ENCODE measurements at places on chromosomes 13 and 19. TPM values are rescaled to one million over a fixed set of nuclear protein-coding genes. Genes with fewer than 3 reads are reported as not detected.

- peak; percentile 79 for DNase-seq
These were observed 7.5 kb upstream of the LRFN1 start for GRCh38 chr19:39328046-39328705.

DNA sequence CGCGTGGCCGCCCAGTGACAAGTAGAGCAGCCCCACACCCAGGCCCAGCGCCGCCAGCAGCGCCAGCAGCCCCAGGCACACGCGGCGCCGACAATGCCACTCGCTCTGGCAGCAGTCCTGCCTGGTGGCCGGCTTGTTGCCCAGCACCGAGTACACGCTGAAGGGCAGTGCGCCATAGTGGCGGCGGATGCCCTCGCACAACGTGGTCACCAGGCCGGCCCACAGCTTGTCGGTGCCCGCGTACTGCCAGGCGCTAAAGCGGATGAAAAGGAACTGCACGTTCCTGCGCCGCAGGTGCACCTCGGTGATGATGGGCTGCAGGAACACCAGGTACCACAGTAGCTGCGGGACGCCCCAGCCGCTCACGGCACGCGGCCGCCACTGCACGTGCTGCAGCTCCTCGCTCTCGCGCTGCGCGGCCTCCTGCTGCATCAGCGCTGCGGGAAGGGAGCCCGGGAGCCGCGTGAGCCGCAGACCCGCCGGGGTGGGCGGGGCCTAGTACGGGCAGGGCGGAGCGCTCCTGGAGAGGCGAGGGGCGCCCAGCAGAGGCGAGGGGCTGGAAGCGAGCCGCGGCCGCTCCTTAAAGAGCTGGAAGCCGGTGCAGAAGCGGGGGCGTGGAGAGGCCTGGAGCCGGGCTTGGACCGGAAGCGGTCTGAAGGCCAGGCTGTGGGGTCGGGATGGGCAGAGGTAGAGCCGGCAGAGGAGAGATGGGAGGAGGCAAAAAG, 7.3 kb downstream of the NKPD1 start:
- DNase-seq: no peak

Gene ZNF793
- not detected for total RNA-seq

- peak; percentile 23 for DNase-seq
These were observed 241.3 kb downstream of the DACH1 start for GRCh38 chr13:71625694-71626093.

DNA sequence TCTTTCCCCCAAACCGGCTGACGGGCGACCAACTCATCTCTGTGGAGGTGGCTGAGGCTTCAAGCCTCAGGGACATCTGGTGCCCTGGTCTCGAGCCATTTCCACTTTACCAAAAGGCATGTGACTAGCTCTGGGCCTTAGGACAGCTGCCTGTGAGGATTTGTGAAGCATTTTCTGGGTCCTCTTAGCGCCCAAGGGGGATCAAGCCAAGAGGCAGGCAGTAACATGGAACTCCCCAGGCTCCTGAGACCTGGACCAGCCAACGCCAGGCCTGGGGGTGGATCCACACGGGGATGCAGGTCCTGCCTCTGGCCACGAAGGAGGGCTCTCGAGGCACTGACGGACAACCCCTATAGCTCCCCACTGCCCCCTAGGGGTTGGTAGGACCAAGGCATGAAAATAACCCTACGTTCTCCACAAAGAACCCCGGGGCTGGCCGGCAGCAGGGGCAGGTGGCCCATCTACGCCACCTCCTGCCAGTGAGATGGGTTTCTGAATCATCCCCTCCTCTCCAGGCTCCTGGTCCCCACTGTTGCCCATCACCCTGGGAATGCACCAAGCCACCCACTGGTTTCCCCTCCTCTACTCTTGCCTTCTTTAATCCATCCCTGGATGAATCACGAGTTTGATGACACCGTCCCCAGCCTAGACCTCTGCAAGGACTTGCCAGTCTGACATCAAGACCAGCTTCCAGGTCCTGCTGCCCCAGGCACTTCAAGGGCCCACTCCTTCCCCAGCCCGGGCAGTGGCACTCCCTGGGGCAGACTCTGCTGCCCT, 7.0 kb upstream of the MYDGF start:
- DNase-seq: peak; percentile 53

DNA sequence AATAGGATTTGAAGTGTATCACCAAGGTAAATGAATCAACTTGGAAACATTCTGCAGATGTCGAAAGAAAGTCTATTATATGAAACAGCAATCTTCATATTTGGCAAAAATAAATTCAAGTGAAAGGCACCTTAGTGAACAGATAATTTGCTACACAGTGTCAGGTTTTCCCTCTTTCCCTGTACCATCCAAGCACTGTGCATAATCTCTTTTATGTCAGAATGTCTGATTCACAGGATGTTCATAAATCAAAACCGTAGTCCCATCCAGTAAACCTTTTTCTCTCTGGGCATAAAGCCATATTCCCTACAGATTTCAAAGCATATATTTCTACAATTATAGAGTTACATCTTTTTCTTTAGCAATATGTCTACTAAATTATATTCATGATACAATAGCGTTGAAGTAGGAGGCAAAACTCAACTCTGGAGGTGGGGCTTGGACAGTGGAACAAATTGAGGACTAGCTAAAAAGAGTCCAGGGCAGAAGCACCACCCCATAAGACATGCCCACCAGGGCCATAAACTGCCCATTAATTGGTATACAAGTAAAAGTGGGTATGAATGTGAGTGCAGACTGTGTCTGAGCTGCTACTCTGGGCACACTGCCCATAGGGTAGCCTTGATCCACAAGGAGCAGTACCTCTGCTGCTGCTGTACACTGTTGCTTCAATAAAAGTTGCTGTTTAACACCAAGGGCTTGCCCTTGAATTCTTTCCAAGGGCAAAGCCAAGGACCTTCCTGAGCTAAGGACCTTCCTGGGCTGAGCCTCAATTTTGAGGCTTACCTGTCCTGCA, 72.1 kb upstream of the MYCBP2 start:
- peak; percentile 24 for DNase-seq

- no peak for DNase-seq
These were observed 52.4 kb upstream of the SOX21 start for GRCh38 chr13:94764576-94765321.

- DNase-seq: no peak
These were observed 5.0 kb downstream of the RNF113B start for GRCh38 chr13:98171900-98172589.

Gene C1QTNF9B
- 0.23 TPM for total RNA-seq

- DNase-seq: no peak
These were observed 260.9 kb downstream of the DCT start for GRCh38 chr13:94218537-94218936.

DNA sequence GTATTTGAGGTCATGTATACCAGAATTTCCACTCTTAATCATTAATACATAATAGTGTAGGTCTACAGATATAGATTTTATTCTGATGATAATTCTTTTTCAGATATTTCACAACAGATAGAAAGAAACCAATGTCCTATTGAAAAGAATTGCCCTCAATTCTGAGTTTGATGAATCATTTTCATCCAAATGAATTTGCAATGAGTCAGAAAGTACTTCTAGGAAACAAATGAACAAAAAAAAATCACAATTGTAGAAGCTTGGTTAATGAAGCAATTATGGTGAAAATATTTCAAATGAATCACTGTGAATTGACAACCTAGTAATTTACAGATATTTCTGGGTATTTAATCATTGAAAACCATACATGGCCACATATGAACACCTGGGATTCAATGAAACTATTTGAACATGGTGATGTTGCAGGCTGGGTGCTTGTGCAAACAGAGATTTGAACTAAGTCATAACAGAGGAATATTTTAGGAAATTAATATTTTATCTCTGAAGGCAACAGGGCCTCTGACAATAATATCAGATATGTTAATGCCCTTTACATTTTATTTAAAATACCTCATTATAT, 360.9 kb downstream of the SLITRK5 start:
- DNase-seq: peak; percentile 45

Gene KLK4
- not detected for total RNA-seq

GRCh38 chr13:32851083-32852069, 164.8 kb upstream of the KL start:
- no peak for DNase-seq

- DNase-seq: no peak
These were observed 91.1 kb upstream of the SOX1 start for GRCh38 chr13:111975539-111976473.

Gene STOML3
- not detected for total RNA-seq

- DNase-seq: peak; percentile 34
These were observed at the start of gene TMEM272 for GRCh38 chr13:51844862-51845573. Gene TMEM272, minus strand, starts transcription at chr13:51845177. Its CDS starts 6,647 bp downstream, at chr13:51838530.

- DNase-seq: peak; percentile 48
These were observed 9.6 kb upstream of the TIMM44 start for GRCh38 chr19:7953060-7953459.

GRCh38 chr13:97266332-97266731, 44.2 kb downstream of the MBNL2 start:
- no peak for DNase-seq

DNA sequence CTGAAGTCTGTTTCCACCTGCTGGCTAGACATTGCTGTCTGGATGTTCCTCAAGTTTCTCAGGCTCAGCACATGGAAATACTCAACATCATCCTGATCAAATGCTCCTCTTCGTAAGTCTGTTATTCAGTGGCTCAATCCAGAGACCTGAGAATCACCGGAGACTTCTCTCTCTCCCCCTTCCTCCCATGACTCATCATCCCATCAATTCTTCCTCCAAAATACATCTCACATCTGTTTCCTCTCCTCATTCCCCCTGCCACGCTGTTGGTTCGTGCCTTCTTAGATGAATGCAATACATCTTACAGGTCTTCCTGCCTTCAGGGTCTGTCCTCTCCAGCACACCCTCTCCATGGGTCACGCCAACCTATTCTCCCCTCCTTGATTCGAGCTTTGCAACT, 7.4 kb upstream of the RXFP2 start:
- DNase-seq: no peak

Gene C19orf67
- not detected for total RNA-seq

- DNase-seq: no peak
These were observed 5.4 kb downstream of the MED25 start for GRCh38 chr19:49823472-49823871.

- peak; percentile 61 for DNase-seq
These were observed 96.1 kb upstream of the MBNL2 start for GRCh38 chr13:97125810-97126738.

- DNase-seq: peak; percentile 86
These were observed 180.6 kb downstream of the COG6 start for GRCh38 chr13:39836038-39836437.

DNA sequence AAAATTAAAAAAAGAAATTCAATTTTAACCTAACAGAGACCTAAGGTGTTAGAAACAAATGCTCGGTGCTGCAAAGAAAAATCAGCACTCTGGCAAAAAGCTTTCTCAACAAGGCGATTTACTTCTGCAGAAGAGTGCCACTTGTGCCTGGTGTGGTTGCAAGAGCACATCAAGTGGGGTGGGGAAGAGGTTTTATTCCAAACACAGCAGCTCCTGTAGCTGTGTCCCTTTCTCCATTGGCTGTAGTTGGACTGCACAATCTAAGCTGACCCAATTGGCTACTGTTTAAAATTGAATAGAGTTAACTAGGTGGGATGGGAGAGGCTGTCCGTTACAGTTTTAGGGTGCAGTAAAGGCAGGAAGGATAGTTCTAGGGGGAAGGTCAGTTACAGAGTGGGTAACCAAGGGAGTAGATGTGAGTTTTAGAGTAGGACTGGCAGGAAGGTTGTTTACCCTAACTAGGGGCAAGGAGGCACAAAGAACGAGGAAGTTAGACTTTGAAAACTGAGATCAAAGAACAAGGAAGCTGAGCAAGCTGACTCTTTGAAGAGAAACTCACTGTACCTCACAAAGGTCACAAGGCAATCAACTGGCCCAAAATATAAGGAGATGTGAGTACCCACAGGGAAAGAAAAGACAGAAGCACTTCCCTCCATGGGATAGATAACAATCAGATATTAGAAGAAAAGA, 145.7 kb downstream of the LIG4 start:
- no peak for DNase-seq

- no peak for DNase-seq
These were observed 5.3 kb downstream of the BTBD2 start for GRCh38 chr19:2010135-2010668.

GRCh38 chr13:31843044-31843443, 103.7 kb downstream of the RXFP2 start:
- DNase-seq: no peak

Gene AP1M2
- total RNA-seq: 43.9 TPM

Gene IFNL1
- total RNA-seq: not detected

DNA sequence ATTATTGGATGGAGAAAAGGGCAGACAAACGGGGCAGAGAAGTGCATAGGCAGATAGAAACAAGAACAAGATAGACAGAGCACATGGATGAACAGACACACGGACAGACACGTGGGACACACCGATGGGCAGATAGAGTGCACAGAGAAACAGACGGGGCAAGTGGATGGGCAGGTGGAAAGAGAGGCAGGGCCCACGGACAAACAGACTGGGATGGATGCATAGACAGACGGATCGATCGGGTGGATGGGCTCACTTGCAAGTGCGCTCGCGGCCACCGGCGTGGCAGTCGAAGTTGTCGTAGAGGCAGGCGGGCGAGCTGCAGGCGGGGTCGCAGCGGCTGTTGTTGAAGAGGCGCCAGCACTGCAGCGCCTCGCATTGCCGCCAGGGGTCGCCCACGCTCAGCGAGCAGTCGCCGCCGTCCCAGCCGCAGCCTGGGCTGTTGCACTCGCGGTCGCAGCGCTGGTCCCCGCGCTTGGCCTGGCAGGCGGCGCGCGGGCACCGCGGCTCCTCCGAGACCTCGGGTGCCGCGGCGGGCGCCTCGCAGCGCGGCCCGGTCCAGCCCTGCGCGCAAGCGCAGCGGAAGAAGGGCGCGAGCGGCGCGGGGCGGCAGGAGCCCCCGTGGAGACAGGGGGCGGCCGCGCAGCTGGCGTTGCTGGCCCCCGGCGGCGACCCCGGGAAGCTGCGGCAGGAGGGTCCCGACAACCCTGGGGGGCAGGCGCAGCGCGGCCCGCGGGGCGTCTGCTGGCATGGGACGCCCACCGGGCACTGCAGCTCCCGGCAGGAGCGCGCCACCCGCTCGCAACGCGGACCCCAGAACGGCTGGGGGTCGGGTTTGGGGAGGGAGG, 23.3 kb downstream of the NOTCH3 start:
- DNase-seq: peak; percentile 86

Gene PSG7
- total RNA-seq: not detected

DNA sequence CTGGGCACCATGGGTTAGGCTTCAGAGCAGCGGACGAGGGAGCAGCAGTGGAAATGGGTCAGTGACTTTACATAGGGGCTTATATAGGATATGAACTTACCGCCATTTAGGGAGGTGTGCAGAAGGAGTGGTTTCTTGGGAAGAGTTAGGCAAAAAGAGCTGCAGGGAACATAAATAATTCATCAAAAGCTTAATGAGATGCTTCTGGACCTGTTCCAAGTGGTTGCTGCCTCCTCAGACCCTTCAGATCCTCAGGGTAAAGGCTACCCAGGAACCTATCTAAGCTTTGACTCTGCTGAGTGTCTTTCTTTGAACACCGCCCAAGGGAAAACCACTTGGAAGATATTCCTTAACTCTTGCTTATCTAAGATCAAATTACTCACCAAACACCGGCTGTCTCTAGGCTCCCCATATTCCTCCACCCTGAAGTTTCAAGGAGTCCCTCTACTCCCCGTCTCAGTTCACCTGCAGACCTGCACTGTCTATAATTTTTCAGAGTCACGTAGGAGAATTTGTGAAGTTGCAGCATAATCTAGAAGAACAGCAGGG, at the start of gene IGFL4:
TSS of gene IGFL4 (minus strand) at position 51 of the 549 bp plus-strand sequence. CDS start at position 11, 40 bp downstream.
- DNase-seq: peak; percentile 42

- DNase-seq: peak; percentile 82
These were observed 89.2 kb downstream of the DHRS12 start for GRCh38 chr13:51714663-51715168.

GRCh38 chr19:39752390-39752789, 14.6 kb upstream of the CLC start:
- DNase-seq: no peak

Gene C13orf42
- total RNA-seq: not detected

Gene WTIP
- 5.2 TPM for total RNA-seq

GRCh38 chr19:38070573-38070972, 153.4 kb downstream of the DPF1 start:
- peak; percentile 70 for DNase-seq

Gene IGFL1
- 0.77 TPM for total RNA-seq
